ENCODE measurements at places on chromosomes 7 and 10.

GRCh38 chr10:34670081-34670480 lies 145.0 kb downstream of the PARD3 start:
- DNase-seq = no peak

GRCh38 chr7:3712841-3713240 lies 411.8 kb downstream of the SDK1 start:
- DNase-seq = no peak

DNA sequence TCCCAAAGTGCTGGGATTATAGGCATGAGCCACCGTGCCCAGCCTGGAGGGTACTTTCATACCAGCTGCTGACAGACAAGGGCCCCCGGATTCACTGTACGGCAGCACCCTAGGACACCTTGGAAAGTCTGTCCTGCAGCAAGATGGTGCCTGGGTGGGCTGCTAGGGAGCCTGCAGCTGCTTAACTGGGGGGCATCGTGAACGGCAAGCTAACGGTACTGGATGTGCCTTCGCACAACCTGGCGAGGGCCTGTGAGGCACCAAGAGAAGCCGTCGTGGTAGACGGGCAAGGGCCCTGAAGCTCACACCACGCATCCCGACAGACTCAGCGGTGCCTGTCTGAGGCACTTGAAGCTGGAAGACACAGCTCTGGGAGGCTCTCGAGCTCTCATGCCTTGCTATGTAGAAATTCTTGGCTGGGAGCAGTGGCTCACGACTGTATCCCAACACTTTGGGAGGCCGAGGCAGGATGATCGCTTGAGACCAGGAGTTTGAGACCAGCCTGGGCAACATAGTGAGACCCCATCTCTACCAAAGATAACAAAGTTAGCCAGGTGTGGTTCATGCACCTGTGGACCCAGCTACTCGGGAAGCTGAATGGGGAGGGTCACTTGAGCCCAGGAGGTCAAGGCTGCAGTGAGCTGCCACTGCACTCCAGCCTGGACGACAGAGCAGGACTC lies 9.4 kb downstream of the BRAT1 start:
- no peak for DNase-seq

- no peak for DNase-seq
Observed at GRCh38 chr7:71364551-71364950, 232.6 kb downstream of the GALNT17 start.

- DNase-seq = no peak
Observed at GRCh38 chr7:17123020-17123419, 175.4 kb upstream of the AHR start.

DNA sequence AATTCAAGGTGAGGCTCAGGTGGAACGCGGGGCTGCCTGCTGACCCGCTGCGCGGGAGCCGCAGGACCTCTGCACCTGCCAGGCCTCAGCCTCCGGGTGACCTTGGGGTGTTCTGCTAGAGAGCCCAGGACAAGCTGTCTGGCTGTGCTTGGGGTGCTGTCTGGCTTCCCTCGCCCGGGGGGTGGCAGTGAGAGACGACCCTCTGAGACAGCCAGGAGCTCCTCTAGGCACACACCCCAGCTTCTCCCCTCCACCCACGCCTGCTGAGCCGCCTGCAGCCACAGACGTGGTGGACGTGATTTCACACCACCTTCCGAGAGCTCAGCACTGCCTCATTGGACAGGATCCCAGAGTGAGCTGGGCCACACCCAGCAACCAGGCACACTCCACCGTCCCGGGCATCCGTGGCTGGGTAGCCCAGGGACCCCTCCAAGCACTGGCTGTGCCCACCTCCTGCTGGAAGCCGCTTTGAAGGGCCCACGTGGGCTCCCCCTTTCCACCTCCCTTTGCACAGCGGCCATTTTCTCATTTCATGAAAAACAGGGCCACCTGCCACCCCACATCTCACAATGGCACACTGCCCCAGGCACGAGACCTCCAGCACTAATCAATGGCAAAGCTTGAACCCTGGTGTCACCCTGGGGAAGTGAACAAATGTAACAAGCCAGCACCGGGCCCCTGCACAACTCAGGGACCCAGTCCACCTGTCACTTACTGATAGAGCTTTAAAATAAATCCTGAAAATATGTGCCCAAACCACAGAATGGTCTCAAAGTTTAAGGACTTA lies 35.0 kb downstream of the ZFAND2A start:
- no peak for DNase-seq

DNA sequence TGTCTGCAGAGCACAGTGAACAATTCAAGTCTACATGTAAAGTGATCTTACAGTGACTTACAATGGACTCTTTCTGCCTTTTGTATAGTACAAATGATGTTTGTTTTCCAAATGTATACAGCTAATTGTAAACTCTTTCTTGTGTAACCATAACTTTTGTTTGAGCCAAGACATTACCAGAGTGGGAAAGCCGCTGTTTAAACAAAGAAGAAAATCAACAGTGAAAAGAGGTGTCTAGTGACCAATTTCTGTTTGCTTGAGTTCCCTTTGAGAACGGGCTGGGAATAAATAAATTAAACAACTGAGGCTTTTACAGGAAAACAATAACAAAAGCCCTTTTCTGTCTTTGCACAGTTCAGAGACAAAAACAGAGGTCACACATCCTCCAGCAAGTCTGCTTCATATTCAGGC lies 1163.4 kb downstream of the CNTNAP2 start:
- DNase-seq = no peak

GRCh38 chr7:151051108-151051507 lies 2.8 kb downstream of the ASIC3 start:
- DNase-seq = no peak

DNA sequence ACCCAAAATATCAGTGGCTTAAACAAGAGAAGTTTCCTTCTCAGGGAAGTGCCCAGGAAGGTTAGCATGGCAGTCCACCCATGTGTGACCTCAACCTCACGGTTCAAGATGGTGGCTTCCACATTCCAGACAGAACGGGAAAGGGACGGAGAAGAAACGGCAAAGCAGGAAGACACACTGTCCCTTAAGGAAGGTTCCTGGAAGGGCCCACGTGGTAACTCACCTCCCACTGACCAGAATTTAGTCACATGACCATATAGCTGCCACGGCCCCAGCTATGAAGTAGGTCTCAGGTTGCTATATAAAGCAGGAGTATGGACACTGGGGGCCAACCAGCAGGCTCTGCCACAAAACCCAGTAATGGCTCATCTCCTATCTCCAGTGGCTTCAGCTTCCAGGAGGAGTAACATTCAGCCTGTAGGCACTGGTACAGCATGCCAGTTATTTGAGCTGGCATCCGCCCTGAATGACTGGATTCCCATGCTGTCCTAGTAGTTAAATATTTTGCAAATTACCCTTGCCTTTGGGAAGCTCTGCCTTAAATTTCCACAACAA lies 278.5 kb upstream of the KLF14 start:
- no peak for DNase-seq

DNA sequence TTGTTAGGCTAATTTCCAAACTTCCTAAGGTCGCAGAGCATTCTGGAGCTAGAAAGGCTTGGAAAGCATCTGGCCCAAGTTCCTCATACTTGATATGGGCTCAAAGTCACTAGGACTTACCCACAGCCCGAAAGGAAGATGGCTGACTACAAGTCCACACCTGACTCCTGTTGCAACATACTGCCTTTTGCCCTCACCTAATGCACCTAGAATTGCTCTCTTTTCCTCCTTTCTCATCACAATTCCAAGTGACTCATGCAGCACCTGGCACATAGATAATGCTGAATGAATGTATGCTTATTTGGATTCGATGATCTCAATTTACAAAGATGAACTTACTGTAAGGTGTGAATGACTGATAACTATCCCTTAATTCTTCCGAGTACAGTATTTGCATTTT lies 131.5 kb downstream of the SORBS1 start:
- DNase-seq = no peak

GRCh38 chr10:74738052-74738451 lies 88.3 kb upstream of the KAT6B start:
- DNase-seq = peak; percentile 11

DNA sequence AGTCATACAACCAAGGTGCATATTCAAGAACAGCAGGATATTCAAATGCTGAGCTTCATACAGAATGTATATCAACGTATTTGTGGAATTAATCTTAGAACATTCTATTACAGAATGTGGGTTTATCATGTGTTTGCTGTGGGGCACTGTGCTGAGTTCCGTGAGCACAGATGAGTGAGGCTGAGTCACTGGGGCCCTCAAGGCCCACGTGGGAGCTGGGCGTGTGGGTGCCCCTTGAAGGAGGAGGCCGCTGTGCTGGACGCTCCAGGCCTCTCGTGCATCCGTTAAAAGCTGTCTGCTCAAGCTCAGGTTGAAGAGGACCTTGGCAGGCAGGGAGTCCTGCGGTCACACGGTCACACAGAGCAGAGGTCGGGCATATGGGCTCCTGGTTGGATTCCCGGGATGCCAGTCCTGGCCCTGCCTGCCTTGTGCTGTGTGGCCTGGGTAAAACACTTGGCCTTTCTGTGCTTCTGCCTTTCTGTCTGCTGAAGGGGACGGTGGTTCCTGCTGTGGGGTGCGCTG lies 70.1 kb downstream of the GLRX3 start:
- no peak for DNase-seq

DNA sequence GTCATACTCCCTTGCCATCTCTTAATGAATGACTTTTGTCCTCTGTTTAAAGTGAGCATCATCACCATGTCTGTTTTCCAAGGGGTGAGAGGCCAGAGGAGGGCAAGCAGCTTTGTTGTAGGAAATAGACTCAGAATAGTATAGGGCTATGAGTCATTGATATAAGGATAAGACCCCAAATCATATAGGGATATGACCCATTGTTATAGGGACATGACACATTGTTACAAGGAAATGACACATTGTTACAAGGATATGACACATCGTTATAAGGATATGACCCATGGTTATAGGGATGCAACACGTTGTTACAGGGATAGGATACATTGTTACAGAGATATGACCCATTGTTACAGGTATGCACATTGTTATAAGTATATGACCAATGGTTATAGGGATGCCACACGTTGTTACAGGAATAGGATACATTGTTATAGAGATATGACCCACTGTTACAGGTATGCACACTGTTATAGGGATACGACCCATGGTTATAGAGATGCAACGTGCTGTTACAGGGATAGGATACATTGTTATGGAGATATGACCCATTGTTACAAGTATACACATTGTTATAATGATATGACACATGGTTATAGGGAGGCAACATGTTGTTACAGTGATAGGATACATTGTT lies 311.1 kb upstream of the ADARB2 start:
- DNase-seq = no peak

DNA sequence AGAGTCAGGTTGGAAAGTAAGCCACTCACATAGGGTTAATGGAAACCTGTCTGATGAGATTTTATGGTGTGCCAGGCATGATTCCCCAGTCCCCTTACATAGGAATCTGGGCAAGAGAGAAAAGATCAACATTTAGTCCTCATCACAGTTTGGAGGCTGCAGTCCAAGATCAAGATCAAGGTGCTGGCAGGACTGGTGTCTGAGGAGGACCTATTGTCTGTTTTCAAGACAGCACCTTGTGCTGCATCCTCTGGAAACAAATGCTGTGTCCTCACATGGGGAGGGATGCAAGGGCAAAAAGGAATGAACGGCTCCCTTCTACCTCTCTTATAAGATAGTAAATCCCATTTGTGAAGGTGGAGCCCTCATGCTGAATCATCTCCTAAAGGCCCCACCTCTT lies 244.8 kb upstream of the GALNT17 start:
- DNase-seq = no peak

DNA sequence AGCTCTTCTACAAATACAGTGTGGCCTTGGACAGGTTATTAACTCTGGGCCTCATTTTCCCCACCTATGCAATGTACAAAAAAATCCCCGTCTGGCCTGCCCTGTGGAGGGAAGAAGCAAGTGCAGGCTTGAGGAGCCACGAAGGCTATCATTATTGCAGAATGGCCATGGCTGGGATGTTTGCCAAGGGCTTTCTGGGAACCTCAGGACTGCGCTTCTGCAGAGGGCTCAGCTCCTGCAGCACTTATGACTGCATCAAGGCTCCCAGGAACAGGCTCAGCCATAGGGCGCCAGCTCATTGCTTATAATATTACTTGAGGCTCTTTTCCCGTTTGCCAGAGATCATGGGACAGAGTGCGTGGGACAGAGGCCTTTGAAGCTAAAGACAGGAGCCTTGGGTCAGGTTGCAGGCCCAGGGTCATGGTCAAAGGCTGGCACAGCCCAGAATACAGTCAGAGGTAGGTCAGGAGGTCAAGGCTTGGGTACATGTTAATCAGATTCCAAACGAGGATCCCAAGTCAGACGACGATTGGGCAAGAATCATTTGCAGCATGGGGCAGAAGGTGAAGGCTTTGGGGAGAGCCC lies 20.6 kb upstream of the C10orf105 start:
- no peak for DNase-seq

DNA sequence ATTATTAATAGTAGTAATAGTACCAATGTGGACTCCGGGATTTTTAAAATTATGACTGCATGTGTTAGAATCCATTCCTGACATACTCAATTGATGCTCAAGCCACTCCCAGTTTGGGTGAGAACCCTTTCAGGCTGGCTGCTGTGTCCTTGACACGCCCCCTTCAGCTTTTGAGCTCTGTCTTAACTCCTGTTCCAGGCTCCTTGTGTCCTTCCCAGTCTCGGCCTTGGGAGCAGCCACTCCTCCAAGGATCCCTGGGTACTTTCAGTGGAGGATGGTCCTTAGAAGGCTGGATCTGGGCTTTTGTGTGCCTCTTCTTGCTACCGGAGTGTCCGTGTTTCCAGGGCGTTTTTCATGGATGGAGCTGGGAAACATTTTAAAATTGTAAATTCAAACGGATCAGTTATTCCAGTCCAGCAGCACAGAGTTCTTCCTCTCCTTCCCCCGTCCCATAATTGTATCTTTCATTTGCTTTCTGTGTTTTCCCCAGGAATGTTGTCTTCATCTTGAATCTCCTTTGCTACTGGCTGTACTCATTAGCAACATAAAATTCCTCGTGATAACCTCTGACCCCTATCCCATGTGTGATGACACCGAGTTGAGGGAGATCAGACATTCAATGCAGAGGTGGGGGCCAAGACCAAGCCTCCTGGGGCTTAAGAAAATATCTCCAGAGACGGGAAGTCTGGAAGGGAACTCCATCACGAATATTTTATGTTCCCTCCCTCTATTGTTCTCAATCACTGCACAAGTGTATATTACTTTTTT lies 40.0 kb upstream of the PFKFB3 start:
- DNase-seq = no peak

DNA sequence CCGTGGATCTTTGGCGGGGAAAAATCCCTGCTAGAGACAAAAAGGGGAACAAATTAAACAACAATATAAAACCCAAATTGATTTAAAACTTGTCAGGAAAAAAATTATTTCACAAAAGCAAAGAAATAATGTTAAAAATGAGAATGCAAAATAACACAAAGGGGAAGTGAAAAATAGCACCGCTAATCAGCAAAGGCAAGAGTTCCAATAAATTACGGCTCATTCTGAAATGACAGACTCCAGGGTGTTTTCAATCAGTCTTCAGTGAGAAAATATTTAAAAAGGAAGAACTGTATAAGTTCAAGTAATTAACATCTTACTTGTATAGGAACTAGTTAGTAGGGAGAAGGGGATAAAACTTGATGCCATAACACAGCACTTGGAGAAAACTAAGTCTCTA lies 336.8 kb downstream of the LRRTM3 start:
- DNase-seq = no peak
